ENCODE measurements at places on chromosomes 11 and 22.

DNA sequence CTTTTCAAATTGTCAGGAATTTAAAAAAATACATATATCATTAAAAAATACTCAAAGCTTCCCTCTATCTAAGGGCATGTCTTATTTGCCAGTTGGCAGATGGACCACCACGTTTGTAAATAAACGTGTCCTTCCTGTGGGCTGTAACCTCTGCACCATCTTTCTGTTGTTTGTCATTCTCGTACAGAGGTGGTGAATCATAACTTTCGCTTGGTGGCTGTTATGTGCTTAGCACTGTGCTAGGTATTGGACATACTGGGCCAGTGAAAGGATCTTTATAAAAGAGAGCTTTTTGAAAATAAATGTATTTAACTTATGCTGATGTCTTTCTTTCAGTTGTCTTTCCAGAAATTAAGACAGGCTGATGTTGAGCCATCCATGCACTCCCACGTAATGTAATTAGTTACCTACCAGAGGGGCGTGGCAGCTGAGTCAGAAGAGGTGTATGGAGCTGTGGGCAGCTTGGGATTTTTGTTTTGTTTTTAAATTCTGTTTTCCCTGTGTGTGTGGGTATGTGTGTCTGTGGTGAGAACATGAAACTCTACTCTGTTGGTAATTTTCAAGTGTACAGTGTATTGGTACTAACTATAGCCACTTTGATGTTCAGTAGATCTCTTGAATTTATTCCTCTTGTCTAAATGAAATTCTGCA, 62.7 kb downstream of the TECTA start:
- DNase-seq: no peak

DNA sequence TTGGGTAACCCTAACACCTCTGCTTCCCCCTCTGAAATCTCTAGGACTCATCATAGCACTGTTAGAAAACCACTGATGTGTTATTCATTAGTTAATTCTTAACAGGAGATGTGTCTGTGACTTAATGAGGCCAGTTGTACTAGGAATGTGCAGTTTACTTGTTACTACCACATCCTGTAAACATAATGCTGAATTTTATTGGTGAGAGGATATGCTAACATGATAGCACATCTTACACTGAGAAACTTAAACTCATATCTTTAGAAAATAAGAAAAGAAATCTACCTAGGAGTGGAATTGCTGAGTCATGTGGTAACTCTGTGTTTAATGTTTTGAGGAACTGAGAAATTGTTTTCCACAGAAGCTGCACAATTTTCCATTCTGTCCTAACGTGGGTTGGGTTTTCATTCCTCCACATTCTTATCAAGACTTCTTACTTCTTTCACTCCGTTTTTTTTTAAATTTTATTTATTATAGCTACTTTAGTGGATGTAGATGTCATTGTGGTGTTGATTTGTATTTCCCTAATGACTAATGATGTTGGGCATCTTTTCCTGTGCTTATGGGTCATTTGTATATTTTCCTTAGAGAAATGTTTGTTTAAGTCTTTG, 33.7 kb downstream of the RNF121 start:
- DNase-seq: no peak

- no peak for DNase-seq
These were observed 7.8 kb upstream of the POLR3H start for GRCh38 chr22:41551877-41552582.

- DNase-seq: no peak
These were observed 80.0 kb upstream of the HTATIP2 start for GRCh38 chr11:20283475-20283874.

GRCh38 chr22:47190957-47191670, 428.7 kb downstream of the TBC1D22A start:
- DNase-seq: no peak

DNA sequence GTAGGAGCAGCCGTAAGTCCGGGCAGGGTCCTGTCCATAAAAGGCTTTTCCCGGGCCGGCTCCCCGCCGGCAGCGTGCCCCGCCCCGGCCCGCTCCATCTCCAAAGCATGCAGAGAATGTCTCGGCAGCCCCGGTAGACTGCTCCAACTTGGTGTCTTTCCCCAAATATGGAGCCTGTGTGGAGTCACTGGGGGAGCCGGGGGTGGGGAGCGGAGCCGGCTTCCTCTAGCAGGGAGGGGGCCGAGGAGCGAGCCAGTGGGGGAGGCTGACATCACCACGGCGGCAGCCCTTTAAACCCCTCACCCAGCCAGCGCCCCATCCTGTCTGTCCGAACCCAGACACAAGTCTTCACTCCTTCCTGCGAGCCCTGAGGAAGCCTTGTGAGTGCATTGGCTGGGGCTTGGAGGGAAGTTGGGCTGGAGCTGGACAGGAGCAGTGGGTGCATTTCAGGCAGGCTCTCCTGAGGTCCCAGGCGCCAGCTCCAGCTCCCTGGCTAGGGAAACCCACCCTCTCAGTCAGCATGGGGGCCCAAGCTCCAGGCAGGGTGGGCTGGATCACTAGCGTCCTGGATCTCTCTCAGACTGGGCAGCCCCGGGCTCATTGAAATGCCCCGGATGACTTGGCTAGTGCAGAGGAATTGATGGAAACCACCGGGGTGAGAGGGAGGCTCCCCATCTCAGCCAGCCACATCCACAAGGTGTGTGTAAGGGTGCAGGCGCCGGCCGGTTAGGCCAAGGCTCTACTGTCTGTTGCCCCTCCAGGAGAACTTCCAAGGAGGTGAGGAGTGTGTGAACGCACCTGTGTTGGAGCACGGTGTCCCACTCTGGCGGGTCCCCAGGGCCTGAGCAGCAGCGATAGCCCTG, at the start of gene TAGLN:
Gene TAGLN (plus strand): TSS at position 318 of the 863 bp plus-strand sequence. CDS start 3,644 bp downstream, outside the sequence.
- DNase-seq: no peak

DNA sequence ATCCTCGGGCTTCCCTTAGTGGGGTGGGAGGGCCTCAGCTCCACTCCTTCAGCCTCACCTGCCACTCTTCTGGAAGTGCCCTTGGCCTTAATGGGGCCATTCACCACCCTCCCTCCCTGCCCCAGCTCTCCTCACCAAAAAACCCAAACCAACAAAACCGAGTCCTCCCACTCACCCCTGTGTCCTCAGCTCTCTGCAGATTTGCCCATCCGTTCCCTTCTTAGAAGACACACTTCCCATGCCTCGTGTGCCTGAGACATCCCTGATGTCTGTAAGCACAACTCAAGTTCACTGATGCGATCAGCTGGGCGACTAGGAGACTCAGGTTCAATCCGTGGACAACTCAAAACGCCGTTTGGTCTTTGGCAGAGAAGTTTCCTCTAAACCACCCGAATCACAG, 839.2 kb downstream of the TBC1D22A start:
- no peak for DNase-seq

DNA sequence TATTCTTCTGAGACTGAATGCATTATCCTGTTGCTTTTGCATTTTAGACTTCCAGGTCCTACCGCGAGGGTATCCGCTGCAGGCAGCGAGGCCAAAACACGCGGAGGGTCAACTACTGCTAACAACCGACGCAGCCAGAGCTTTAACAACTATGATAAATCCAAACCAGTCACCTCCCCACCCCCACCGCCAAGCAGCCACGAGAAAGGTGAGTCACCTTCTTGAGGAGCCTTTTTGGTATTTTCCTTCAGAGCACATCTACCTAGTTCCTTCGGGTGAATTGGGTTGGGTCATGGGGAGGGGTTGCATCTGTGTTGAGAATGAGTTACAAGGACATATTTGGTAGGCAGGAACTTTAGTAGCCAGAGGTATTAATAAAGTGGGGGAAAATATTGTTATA, 179.8 kb downstream of the NAV2 start:
- no peak for DNase-seq

GRCh38 chr11:72436661-72437060, 2.3 kb upstream of the CLPB start:
- DNase-seq: no peak

GRCh38 chr11:99199341-99199740, 178.6 kb downstream of the CNTN5 start:
- no peak for DNase-seq

- DNase-seq: no peak
These were observed 50.4 kb upstream of the SEPTIN5 start for GRCh38 chr22:19663821-19664355.

- DNase-seq: no peak
These were observed 12.9 kb downstream of the ARHGEF17 start for GRCh38 chr11:73320763-73321603.

GRCh38 chr11:64762674-64763525, 3.1 kb upstream of the PYGM start:
- no peak for DNase-seq

GRCh38 chr11:128720522-128720985, 26.7 kb downstream of the FLI1 start:
- DNase-seq: no peak

GRCh38 chr11:117313091-117313490, 3.0 kb downstream of the BACE1 start:
- DNase-seq: no peak

DNA sequence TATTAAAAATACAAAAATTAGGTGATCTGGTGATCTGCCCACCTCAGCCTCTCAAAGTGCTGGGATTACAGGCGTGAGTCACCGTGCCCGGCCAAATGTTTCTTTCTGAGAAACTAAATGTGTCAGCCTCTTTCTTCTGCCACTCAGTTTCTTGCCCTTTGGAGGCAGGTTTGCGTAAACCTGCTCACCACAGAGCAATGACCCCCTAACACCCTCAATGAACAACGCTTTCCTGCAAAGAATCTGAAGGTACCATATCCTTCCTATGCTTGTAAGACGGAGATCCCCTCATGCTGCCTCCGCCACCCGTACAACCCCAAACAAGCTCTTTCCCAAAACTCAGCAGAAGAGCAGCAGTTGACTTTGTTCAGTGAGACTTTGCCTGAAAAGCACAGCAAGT, 38.7 kb upstream of the TTLL12 start:
- DNase-seq: no peak

GRCh38 chr11:128409476-128409875, 177.9 kb downstream of the ETS1 start:
- no peak for DNase-seq

GRCh38 chr11:65002706-65003105, 5.9 kb upstream of the BATF2 start:
- DNase-seq: no peak

- no peak for DNase-seq
These were observed 14.5 kb downstream of the OVOL1 start for GRCh38 chr11:65801153-65801987.

DNA sequence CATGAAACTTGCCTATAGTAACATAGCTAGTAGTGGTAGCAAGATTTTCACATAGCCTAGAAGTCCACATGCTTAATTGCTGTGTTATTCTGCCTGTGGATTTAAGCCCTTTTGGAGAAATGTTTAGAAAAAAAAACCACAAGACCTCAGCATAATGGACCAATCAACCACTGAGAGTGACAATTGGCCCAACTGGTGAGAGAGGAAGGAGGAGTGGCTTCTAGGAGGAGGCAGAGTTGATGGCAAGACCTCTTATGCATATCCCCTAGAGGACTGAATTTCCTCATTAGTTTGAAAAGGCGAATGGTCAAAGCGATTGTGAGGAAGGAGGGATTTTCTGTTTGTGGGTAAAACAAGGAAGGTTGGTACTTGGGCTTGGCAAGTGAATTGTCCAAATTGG, 30.6 kb downstream of the NNMT start:
- no peak for DNase-seq

DNA sequence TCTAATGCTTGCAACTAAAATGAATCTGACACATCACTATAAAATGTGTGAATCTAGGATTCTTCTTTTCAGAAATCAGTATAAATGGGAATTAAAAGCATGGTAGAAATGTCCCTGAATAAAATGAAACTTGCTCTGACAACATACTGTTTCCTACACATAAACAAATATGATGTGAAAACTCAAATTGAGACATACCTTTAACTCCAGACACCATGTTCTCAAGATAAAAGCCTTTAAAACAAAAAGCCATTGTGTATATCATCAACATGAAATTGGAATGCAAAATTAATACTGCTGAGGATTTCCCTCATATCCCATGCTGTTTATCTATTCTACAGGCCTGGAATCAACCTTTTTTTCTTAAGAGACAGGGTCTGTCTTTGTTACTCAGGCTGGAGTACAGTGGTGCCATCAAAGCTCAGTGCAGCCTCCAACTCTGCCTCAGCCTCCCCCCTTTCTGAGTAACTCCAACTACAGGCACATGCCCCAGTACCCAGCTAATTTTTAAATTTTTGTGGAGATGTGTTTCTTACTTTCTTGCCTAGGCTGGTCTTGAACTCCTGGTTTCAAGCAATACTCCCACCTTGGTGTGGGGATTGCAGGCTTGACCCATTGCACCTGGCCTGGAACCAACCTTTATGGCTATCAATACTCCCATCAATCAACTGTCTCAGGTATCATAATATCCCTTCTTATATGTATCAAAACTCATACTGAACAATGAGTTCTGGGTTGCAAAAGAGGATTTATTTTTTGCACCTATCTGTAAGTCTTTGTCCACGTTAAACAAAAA, 6.7 kb downstream of the TAF1D start:
- no peak for DNase-seq

DNA sequence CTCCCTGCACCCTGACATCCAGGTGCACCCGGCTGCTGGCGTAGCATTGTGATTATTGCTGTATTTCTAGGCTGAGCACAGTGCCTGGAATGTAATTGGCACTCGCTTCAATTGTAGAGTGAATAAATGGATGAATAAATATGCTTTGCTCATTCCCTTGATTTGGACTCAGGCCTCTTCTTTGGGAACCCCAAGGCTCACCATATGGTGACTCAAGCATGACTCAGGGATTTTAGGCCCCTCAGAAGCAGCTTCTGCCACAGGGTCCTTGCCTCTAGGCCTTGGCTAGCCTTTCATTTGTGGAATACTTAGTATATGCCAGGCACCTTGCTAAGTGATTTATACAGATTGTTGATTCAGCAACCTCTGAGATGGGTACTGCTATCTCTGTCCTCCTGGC, 78.9 kb downstream of the GRIK4 start:
- DNase-seq: no peak

DNA sequence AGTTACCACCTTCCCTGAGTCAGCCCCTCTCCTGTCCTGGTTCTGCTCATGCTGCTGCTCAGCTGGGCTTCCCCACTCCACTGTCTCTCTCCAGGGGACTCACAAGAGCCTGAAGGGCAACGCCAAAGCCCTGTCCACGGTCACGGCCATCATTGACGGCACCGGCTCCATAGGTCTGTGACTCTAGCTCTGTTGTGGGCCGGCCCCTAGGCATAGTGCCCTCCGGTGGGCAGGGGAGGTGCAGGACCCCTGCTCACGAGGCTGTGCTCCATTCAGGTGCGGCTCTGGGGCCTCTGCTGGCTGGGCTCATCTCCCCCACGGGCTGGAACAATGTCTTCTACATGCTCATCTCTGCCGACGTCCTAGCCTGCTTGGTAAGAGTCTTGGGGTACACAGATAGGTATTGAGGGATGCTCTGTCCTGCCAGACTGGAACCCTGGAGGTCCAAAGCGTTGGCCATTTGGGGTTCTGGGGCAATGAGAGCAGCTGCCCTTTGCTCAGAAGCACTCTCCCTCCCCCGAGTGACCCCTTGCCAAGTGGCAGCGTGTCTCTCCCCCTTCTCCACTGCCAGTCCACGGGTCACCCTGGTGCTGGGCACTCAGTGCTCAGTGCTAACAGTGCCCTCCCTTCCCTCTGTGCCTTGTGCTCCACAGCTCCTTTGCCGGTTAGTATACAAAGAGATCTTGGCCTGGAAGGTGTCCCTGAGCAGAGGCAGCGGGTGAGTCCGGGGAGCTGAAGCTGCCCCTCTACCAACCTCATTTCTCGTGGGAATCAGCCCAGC, 22.4 kb downstream of the SLC37A2 start:
- no peak for DNase-seq

- no peak for DNase-seq
These were observed 27.8 kb downstream of the LIMK2 start for GRCh38 chr22:31239771-31240370.

- DNase-seq: no peak
These were observed 159.1 kb upstream of the CARD18 start for GRCh38 chr11:105298630-105299029.

GRCh38 chr11:67024966-67025365, 2.0 kb downstream of the SYT12 start:
- DNase-seq: no peak

All from activated naive CD4-positive, alpha-beta T cell (primary cell).